ENCODE measurements at places on chromosomes 2 and 18.

GRCh38 chr2:214107726-214108125 lies 303.1 kb upstream of the VWC2L start:
- DNase-seq: no peak

DNA sequence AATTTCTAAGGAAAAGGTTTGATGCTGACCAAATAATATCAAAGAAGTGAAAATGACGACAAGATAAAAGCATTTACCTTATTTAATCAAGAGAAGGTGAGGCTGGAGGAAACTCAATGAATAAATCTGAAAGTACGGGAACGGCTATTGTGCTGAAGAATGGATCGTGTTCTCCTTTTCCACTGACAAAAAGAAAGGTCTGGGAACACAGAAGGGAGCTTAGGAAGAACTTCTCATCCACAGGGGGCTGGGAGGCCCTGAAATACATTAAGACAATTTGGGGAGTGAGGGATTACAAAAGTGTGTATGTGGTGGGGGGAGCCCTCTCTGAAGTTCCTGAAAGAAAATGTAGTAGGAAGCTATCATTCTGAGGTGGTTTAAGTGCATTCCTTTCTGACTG lies 582.3 kb downstream of the SLC4A3 start:
- no peak for DNase-seq

DNA sequence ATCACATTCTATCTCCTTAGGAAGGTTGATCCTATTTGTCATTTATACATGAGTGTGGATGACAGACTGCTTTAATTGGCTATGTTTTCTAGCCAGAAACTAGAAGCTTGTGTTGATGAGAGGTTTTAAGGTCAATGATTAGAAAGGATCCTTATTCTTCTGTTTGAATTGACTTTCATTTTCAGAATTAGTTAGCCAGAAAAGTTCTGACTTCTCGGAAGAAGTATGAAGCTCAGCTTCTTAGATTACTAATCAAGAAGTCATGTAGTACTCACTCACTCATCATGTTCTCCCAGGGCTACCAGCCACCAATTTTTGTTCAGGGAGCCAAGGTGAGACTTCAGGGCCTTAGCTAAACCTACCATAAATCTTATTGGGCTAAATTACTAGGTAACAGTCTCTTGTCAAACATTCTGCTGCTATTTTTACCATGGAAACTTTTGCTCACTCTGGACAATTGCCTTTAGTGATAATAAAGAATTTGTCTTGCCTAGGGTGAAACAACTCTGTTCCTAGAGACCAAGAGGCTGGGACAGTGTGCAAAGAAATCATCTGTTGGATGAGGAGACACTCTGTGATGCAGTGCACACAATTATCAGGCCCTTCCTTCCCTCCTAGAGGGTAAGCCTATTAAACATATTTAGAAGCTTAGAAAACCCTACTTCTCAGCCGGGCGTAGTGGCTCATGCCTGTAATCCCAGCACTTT lies 111.6 kb upstream of the DNMT3A start:
- DNase-seq: no peak

DNA sequence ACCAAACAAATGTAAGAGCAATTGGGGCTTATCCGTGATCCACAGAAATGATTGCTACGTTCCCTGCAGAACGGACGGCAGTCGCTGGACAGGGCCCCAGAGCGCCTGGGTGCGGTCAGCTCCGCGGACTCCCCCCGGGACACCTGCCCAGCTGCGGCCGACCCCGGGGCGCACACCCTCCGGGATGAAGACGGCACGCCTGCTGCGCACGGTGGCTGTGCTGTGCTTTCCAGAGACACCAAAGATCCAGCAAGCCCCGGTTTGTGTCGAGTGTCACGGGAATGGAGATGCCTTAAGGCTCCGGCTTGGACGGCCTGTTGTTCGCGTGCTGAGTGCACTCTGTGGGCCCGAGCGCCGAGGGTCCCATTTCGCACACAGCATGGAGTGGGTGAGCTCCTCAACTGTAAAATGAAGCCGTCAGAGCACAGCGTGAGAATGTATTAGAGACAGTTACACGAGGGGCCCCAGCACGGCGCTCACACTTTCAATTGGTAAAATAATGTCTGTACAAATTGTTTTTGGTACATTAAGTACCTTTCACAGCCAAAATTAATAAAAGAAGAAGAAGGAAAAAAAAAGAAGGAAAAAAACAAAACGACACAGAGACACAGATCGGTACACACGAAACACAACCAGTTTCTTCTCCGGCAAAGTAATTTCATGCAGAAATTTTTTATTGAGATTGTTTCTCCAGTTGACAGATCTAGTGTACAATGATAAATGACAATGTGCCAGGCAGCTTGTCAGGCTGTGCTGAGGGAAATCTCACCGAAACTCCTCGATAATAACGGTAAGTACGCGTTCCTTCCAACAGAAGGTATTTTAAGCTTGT lies 615.8 kb upstream of the SALL3 start:
- DNase-seq: no peak

DNA sequence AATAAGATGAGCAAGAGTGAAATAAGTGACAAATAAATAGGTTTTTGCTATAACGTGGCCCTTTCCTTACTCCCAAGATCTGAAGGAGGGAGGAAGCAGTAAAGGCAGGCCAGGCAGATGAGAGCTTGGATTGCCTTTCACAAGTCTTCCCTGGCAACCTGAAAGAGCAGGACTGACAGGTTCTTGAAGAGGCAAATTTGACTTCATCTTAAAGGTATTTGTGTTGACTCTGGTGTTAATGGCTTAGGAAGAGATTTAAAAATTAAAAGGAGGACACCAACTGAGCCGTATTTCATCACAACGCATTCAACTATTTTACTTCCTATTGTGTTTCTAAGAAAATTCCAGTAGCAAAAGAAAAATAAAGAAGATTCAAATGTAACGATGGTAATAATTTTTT lies 3.2 kb downstream of the STRN start:
- DNase-seq: no peak

DNA sequence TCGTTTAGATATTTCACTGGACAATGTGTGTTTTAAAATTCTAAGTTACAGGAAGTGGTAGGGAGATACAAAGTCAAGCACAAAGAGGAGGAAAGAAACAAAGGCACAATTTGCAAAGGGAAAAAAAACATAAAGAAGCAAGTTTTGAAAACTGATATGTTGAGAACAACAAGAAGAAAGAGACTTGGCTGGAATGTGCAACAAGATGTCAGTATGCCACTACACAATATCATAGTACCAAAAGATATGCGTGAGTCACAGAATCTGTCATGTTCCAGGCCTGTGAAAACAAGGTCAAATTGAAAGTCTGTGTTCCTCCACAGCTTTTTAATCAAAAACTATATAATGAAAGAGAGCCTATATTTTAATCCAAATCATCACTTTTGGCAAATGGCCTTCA lies 12.0 kb downstream of the EXOC6B start:
- DNase-seq: no peak

DNA sequence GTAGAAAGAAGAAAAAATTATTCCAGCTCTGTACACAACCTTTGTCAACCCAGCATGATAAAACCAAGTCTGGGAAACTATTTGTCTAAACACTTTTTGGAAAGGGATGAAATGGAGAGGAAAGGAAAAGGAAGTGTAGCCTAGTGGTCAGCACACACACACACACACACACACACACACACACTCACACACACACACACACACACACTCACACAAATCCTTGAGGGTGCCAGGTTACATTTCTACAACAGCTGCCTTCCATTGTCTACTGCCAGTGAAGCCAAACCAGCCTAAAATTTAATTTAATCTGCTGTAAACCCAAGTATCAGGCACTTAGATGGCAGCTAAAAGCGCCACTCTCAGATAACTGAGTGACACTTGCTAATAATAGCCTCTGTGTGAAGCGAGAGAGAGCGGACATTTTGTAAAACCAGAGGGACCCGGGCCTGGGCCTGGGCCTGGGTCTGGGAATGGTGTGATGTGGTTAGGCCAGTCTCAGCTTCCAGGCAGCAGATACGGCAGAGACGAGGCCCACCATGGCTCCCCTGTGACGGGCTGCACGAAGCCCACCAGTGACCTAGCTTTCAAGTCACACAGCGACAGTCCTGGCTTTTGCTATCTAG lies 32.4 kb downstream of the BCL11A start:
- peak; percentile 64 for DNase-seq

DNA sequence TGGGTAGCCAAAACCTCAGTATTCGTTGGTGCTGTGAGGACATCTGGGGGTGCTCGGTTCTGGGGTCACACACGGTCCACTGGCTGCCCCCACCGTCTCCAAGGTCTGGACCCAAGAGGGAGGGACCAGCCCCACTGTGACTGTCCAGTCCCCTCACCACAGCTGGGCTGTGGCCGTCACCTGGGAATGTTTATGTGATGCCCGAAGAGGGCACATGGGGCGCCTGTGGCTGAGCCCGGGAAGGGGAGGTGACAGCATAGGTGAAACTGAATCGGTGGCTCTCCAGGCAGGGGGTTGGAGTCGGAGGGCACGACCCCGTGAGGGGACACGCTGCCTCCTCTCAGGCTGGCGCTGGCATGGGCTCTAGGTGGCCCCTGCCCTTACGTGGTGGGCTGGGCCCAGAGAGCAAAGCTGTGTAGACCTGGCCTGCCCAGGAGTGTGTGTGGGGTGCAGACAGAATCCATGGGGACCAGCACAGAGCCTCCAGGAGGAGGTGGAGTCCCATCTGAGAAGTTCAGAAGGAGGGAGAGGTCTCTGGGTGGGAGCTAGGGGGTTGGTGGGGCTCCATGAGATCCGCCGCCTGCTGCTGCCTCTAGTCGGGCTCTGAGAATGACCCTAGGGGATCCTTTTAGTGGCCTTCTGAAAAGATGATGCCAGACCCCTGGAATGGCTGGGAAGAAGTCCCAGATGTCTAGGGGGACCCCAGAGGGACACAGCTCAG lies 1.8 kb downstream of the BOK start:
- DNase-seq: no peak

DNA sequence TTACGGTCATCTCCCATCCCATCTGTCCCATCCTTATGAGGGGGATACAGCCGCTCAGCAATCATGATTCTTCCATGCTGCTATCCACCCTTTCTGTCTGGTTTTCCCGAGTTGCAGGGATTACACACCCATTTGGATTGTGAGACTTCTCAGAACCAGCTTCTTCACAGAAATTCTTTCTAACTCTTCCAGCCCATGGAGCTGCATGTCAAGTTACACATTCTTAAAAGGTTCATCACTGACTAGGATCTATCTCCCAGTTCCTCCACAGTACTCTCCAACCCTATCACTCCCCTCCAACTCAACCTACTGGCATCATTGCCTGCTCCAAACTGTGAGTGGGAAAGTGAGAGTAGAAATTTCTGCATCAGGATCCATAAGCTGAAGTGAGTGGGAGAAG lies 558.2 kb upstream of the TNP1 start:
- no peak for DNase-seq

- DNase-seq: no peak
These were observed 7.6 kb downstream of the OSR1 start for GRCh38 chr2:19350678-19351401.

DNA sequence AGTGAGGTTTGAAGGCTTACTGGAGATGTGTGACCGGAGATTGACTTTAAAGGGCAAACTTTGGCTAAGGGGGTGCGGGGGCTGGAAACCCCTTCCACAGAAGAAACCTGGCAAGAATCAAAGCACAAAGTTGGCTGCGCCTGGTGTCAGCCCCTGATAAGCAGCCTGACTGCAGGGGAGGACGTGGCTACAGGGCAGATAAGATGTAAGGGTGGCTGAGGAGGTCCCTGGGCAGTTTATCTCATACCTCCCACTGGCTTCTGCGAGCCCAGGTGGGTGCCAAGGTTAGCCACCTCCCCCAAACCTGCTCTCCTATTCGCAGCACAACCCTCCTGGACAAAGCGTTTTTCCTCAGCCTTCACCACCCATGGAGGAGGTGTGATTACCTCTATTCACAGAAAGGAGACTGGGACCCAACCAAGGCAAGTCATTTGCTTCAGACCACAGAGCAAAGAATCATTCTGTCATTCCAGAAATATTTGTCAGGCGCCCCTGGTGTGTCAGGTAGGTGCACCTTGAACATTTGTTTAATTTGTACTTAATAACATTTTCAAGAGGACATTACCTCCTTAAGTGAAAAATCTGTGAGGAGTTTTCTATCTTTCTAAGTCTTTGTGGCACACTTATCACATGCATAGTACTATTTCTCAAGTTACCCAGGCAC lies 73.1 kb upstream of the IL1R1 start:
- no peak for DNase-seq

GRCh38 chr18:75208836-75209128 lies 157 bp downstream of the PTGR3 start:
- peak; percentile 89 for DNase-seq

DNA sequence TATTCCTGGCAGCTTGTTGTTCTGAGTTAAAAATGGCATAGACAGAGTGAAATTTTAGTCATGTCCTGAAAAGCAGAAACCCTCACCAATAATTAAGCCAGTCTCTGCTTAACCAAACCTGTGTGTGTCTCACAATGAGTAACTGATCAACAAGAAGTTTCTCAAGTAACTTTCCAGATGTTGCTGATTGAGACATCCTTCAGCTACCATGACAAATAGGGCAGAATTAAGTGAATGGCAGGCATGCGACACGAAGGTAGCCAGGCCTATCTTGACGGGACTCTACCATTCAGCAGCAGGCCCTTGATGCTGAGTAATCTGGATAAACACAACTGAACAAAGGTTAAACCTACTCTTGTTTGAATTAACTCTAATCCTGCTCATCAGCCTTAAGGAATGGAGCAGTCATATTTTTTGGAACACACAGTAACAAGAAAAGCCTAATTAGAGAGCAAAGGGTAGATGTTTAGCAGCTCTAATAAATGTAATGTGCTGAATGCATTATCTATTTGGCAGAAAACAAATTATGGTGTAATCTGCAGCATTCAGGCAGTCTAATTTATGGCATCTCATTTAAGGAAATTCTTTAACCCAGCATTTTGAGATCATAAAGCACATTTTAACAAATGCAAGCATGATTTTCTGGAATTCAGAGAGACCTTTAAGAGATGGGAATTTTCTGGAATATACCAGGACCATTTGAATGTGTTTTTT lies 159.5 kb upstream of the EPHA4 start:
- DNase-seq: no peak

Data from vagina (tissue), 2 donors.